Cardiac atrium fibroblast (primary cell): ENCODE measurements at places on chromosomes 4 and X. TPM values are rescaled to one million over a fixed set of nuclear protein-coding genes. Genes with fewer than 3 reads are reported as not detected.

Gene AWAT2
- not detected in 2 replicates for total RNA-seq

Gene CSAG2
- total RNA-seq: not detected in 2 replicates

Gene CT45A1
- not detected in 2 replicates for total RNA-seq

Gene ADGRG2
- 0.18 and 2.3 TPM in 2 replicates for total RNA-seq

Gene CFAP47
- total RNA-seq: not detected in 2 replicates

Gene SMC1A
- total RNA-seq: 10.5 and 13.5 TPM in 2 replicates

Gene GLRA3
- total RNA-seq: not detected in 2 replicates

Gene ASB11
- total RNA-seq: not detected in 2 replicates

Gene EPGN
- 0.97 TPM in 1 of 2 replicates, not detected in the other for total RNA-seq

Gene PSAPL1
- total RNA-seq: under 0.01 and 0.65 TPM in 2 replicates

Gene MAGEC2
- total RNA-seq: not detected in 2 replicates

Gene ETDB
- not detected in 2 replicates for total RNA-seq

Gene PNMA6F
- not detected in 2 replicates for total RNA-seq

Gene DLG3
- 3.4 and 8.5 TPM in 2 replicates for total RNA-seq

Gene CFP
- 0.16 and 0.18 TPM in 2 replicates for total RNA-seq
